Non-pigmented ciliary epithelial cell (primary cell): ENCODE measurements at places on chromosomes 1 and 21.

GRCh38 chr1:182634306-182635072, 30.3 kb upstream of the RGS16 start:
- DNase-seq = no peak

DNA sequence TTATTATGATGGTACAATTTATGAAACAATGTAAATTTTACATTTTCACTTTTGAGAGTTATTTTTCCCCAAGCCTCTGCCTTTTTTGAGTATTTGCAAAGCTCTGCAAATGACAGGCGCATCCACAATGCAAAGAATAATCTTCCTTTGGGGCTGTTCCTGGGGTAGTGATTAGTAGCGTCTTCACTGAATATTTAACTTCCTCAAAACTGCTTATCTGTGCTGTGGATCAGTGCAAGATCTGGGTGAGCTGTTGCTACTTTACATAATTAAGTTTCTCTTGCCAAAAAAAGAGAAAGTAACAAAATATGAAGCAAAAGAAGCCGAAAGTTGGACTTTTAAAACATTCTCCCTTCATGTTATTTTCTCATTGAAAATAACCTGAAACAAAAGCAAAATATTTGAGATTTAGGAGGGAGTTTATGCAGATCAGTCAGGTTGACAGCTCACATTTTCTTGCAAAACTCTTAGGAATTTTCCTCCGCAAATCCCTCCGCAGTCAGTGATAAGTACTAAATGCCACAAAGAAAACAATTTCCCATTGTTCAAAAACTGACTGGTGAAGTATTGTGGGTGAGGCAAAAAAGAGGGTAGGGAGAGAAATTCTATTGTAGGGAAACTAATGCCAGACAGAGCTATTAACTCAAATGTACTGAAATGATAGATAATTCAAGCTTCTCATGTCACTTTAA, 276.4 kb upstream of the B3GALT2 start:
- peak; percentile 18 for DNase-seq

GRCh38 chr1:245260110-245260882, 105.5 kb downstream of the KIF26B start:
- DNase-seq = no peak

- DNase-seq = no peak
Measured at GRCh38 chr1:22547818-22548462, 15.3 kb upstream of the EPHA8 start.

DNA sequence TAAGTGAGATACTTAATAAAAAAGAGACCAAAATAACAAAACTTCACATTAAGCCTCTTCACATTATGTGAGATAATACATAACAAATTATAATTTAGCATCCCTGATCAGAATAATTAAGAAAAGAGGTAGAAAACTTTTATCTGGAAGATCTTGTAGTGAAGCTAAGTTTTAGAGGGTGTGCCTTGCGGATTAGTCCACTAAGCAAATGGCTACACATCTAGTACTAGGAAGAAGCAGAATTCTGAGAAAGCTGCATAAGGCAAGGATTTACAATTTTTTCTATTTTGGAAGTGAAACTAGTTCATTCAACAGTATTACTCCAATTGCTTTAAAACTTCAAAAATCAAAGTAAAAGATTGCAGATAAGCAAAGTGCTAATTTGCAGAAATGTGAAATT, 3.5 kb downstream of the YOD1 start:
- DNase-seq = no peak
